ENCODE measurements at places on chromosomes 4 and X.

DNA sequence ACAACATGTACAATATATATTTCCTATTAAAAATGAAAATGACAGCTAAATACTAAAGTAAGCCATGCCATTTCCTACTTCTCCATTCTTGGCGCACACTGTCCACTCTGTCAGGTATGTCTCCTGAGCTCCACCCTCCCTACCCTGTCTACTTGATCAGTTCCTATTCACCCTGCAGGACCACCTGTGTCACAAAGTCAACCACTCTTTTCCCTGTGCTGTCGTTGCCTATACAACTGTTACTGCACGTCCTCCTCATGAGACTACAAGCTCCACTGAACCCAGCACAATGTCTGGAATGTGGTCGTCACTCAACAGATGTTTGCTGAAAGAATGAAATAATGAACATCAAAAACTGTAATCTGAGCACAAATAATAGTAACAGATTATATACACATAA, 54.9 kb downstream of the SLC9A7 start:
- no peak for DNase-seq

DNA sequence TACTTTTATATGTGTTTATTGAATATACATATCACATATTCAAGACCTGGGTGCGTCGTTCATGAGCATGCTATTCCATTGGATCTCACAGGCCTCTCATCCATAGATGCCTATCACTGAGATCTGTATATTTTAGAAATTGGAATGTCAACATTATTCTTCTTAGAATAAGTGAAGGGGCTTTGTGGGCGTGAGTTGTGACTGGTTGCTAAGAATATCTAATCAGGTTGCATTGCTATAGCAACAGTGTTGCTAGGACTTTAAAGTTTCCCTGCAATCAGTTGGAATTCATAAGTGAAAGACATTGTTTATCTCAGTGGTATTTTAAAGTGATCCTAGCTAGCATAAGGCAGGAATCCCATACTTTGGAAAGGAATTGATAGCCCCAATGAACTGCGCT, 36.7 kb upstream of the ANK2 start:
- DNase-seq = no peak

GRCh38 chr4:16039139-16039538, 44.7 kb downstream of the PROM1 start:
- DNase-seq = no peak

- no peak for DNase-seq
These were observed 67.8 kb upstream of the PCDH10 start for GRCh38 chr4:133081246-133081645.

GRCh38 chrX:10923466-10923865, 187.7 kb upstream of the HCCS start:
- DNase-seq = no peak

GRCh38 chrX:132603700-132604286, 115.0 kb upstream of the MBNL3 start:
- DNase-seq = no peak

GRCh38 chr4:187256897-187257296, 533.2 kb upstream of the FAT1 start:
- DNase-seq = no peak

GRCh38 chr4:28232951-28233350, 1372.3 kb downstream of the STIM2 start:
- no peak for DNase-seq

GRCh38 chrX:139826065-139827044, 106.5 kb downstream of the ATP11C start:
- no peak for DNase-seq

DNA sequence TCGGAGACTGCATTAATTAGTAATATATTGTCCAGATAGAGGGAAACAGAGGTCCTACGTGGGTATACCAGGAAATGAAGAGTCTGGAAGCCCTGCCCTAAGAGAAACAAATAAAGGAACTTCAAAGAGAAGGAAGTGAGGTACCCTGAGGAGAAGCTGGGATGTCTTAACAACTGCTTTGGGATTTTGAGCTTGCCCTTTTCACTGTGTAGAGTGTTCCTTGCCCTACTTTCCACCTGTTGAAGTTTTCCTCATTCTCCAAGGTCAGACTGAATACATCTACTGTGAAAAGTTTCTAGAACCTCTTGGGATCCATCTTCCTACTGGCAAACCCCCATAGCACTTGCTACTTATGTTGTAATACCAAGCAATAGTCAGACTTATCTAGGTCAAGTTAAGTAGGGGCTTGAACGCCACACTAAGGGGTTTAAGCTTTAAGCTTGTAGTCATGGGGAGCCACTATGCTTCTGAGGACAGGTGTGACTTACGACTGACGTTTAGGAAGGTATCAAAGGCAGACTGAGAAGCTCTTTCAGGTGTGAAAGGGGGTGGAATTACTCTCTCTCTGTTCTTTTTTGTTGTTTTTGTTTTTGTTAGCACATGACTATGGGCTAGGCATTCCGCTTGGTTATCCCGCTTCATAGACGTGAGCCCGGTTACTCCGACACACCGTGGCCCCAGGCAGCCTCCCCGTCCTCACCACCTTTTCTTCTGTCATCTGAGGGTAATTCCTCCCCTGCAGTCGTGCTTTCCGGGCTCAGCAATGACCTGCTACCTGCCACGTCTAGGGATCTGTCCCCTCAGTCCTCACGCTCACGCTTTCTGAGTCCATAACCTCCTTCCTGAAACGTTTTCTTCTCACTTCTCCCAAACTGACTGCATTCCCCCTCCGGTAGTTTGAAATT, 959 bp upstream of the REST start:
- DNase-seq = no peak

DNA sequence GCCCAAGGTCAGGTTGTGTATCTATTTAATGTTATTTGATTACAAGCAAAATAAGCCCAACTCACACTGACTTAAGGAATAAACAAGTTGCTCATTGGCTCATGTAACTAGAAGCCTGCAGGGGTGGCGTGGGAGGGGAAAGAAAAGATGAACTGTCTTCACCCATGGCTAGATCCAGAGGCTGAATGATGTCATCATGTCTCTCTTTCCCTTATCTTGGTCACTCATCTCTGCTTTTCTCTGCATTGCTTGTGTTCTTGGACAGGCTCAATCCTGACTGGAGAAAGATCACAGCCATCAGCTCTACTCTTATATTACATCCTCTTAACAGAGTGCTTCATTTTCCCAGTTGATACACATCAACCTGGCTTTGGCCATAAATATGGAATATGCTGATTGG, 290.0 kb upstream of the DIAPH2 start:
- no peak for DNase-seq

DNA sequence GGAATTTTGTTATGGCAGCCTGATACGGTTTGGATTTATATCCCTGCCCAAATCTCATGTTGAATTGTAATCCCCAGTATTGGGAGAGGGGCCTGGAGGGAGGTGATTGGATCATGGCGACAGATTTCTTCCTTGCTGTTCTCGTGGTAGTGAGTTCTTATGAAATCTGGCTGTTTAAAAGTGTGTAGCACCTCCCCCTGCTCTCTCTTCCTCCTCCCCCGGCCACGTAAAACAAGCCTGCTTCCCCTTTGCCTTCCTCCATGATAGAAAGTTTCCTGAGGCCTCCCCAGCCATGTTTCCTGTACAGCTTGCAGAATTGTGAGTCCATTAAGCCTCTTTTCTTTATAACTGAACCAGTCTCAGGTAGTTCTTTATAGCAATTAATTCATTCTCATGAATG, 37.9 kb downstream of the SUPT20HL2 start:
- no peak for DNase-seq

Data from occipital lobe (tissue), 3 donors.